GM23338 (cell line): ENCODE measurements at places on chromosomes 2 and 18. TPM values are rescaled to one million over a fixed set of nuclear protein-coding genes. Genes with fewer than 3 reads are reported as not detected.

Gene LRRTM4
- 14.8 and 15.4 TPM in 2 replicates for total RNA-seq

Gene KCNK3
- 0.19 TPM in 1 of 2 replicates, not detected in the other for total RNA-seq

Gene CNDP1
- 0.03 TPM in 1 of 2 replicates, not detected in the other for total RNA-seq

Gene UGT1A4
- not detected in 2 replicates for total RNA-seq

Gene RESP18
- not detected in 2 replicates for total RNA-seq

Gene NEB
- total RNA-seq: 8.2 and 13.7 TPM in 2 replicates

Gene RNASEH1
- total RNA-seq: 33.2 and 42.0 TPM in 2 replicates

Gene HOXD12
- total RNA-seq: not detected in 2 replicates

Gene RPL37A
- total RNA-seq: 879 and 1,118 TPM in 2 replicates

Gene THAP4
- total RNA-seq: 80.4 and 81.6 TPM in 2 replicates

Gene CNPPD1
- 18.2 and 22.8 TPM in 2 replicates for total RNA-seq

Gene ARHGAP28
- total RNA-seq: 9.6 and 12.2 TPM in 2 replicates

Gene RTKN
- 42.8 and 50.0 TPM in 2 replicates for total RNA-seq

Gene SLC30A3
- 5.1 and 8.3 TPM in 2 replicates for total RNA-seq

Gene CYB5A
- 122 and 136 TPM in 2 replicates for total RNA-seq

Gene CYP27A1
- 4.2 and 6.9 TPM in 2 replicates for total RNA-seq

Gene UGT1A5
- total RNA-seq: not detected in 2 replicates

Gene MYOM1
- 0.08 and 0.38 TPM in 2 replicates for total RNA-seq

Gene SKA1
- total RNA-seq: 25.1 and 25.7 TPM in 2 replicates

Gene TXNDC2
- not detected in 2 replicates for total RNA-seq

Gene SCN7A
- total RNA-seq: 0.23 and 0.42 TPM in 2 replicates

Gene METTL8
- total RNA-seq: 54.4 and 60.9 TPM in 2 replicates

Gene SLC19A3
- total RNA-seq: 9.1 and 12.0 TPM in 2 replicates

Gene ASXL3
- total RNA-seq: 1.4 and 2.6 TPM in 2 replicates

Gene TMEM17
- total RNA-seq: 0.94 and 3.0 TPM in 2 replicates

Gene CRYGD
- total RNA-seq: 3.0 and 3.4 TPM in 2 replicates

Gene FKBP1B
- 48.2 and 51.3 TPM in 2 replicates for total RNA-seq

Gene KIDINS220
- 38.2 and 41.9 TPM in 2 replicates for total RNA-seq

Gene IL36G
- 0.70 TPM in 1 of 2 replicates, not detected in the other for total RNA-seq

Gene C2orf78
- total RNA-seq: 0.14 TPM in 1 of 2 replicates, not detected in the other

Gene CXCR1
- total RNA-seq: not detected in 2 replicates

Gene GKN1
- total RNA-seq: not detected in 2 replicates

Gene TLX2
- total RNA-seq: 0.21 TPM in 1 of 2 replicates, not detected in the other

Gene OR6B3
- not detected in 2 replicates for total RNA-seq

Gene LYPD6B
- 1.7 and 3.1 TPM in 2 replicates for total RNA-seq
